ENCODE measurements at places on chromosomes 6 and 20.
A peak's percentile ranks its signal among the peaks of the same experiment; 100 is the strongest.

- no peak for DNase-seq
Observed at GRCh38 chr20:62360854-62361798, 6.0 kb downstream of the LAMA5 start.

GRCh38 chr6:40386200-40386599 is 201.0 kb downstream of the LRFN2 start:
- DNase-seq, result no peak

GRCh38 chr20:47427067-47427466 is 70.6 kb upstream of the ZMYND8 start:
- no peak for DNase-seq

GRCh38 chr20:60727425-60727824 is 524.6 kb upstream of the CDH4 start:
- DNase-seq, result no peak

- no peak for DNase-seq
Observed at GRCh38 chr6:156182356-156182755, 594.8 kb upstream of the ARID1B start.

- no peak for DNase-seq
Observed at GRCh38 chr20:59421920-59422637, 121.7 kb downstream of the EDN3 start.

DNA sequence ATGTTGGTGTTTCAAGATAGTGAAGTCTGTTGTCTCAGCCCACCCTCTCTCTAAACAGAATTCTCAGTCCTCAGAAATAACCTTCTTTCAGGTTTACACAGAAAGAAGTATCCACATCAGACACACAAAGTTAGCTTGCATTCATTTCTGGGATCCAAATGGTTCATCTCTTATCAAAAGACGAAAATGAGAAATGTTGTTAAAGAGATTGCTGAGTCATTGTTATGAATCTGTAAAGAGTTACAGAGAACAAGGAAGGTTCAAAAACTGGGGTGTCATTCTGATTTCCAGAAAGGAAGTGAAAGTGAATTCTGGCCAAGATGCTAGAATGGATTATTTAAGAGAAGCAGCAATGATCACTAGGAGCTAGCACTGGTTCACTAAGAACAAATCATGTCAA is 90.5 kb upstream of the ATXN1 start:
- no peak for DNase-seq

GRCh38 chr20:20217621-20218020 is 150.3 kb upstream of the INSM1 start:
- no peak for DNase-seq

DNA sequence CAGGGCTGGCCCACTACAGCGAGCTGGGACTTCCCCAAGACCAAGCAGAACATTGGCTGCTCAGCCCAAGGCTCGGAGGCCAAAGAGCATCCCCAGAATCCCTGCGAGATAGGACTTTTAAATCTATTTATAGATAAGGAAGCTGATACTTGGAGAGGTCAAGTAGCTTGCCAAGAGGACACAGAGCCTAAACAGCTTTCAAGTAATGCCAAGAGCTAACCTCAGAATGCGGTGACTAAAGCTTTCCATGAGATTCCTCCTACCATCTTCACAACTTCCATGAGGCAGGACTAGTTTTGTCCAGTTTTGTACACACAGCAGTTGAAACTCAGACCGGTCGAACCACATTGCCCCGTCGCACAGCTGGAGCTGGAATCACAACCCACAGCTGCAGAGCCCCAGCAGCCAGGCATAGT is 168.1 kb upstream of the TOP1 start:
- DNase-seq, result no peak

DNA sequence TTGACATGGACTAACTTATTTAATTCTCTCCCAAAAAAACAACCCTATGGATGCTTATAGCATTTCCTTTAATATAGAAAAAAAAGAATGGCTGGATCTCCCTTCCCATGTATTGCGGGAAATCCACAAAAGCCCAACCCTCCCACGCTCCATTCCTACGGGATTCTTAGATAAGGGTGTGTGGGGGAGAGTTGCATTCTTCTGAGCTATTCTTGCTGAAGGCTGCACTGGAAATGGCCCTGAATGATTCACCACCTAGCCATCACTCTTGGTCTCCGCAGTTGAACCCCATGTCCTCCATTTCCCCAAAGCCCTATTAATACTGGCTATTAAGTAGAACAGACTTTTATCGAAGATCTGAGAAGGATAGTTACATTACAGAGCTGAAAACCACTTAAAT is 41.9 kb upstream of the ADGRF5 start:
- DNase-seq, result no peak

DNA sequence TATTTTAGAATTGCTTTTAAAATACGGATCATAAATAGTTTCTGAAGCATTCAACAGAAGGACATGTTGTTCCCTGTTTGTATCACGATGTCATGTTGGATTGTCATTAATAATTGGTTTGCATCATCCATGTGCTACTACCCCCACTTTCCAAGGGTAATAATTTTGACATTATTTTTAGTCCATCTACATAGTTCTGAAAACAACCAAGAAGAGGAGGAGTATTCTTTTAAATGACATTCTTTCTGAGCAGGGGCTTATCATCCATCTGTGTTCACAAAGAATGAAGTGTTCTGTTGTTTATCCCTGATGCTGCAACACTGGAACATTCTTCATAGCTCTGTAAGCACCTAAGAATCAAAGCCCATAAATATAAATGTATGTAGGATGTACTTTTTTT is 151.0 kb upstream of the CITED2 start:
- no peak for DNase-seq

GRCh38 chr6:105263685-105264610 is 84.1 kb upstream of the POPDC3 start:
- DNase-seq, result no peak

- no peak for DNase-seq
Observed at GRCh38 chr6:75096966-75097365, 108.9 kb downstream of the COL12A1 start.

DNA sequence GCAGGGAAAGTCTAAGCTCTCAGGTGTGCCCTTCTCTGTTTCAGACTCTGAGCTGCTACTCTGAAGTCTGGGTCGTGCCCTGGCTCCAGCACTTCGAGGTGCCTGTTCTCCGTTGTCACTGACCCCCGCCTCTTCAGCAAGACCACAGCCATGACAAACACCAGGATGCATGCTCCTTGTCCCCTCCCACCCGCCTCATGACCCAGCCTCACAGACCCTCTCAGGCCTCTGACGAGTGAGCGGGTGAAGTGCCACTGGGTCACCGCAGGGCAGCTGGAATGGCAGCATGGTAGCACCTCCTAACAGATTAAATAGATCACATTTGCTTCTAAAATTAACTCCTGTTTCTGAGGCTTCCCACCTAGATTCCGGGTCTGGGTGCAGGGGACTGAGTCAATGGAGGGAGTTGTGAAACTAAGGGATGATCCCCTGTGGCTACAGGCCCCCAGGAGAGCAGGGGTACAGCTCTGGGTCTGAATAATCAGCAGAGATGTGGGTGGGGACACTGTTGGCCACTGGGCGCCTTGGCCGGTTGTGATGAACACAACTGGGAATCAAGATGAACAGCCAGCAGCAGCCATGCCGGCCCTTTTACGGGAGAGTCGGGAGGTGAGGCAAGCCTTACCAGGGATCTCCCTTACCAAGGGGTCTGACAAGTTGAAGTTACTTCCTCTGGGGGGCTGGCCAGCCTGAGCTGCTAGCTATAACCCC is 10.7 kb downstream of the CST7 start:
- DNase-seq, result no peak

DNA sequence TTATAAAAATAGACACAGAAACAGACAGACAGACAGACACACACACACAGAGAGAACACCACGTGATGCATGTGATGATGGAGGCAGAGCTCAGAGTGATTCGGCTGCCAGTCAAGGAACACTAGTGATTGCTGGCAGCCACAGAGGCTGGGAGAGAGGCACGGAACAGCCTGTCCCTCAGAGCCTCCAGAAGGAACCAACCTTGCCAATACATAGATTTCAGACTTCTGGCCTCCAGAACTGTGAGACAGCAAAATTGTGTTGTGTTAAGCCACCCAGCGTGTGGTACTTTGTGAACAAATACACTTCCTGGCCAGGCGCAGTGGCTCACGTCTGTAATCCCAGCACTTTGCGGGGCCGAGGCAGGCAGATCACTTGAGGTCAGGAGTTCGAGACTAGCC is 9.5 kb upstream of the PARD6B start:
- DNase-seq, result no peak

DNA sequence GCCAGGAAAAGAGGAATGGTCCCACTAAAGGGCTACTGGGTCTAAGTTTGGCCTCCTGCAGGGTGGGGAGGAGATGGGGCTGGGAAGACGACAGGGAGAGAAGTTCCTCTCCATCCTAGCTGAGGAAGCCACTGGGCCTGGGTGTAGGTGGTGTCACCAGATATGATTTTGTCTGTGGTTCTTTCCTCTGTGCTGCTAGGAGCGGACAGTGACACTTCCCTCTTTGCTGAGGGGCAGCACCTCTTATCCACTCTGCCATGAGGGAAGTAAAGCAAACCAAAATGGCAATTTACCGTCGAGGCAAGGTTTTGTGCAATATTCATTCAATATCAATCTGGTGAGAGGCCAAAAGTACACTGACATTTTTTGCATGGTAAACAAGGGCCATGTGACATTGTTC is 33.0 kb upstream of the NR2E1 start:
- no peak for DNase-seq

GRCh38 chr6:107646176-107646575 is 156.3 kb downstream of the SOBP start:
- no peak for DNase-seq

GRCh38 chr6:86407128-86407527 is 530.2 kb upstream of the HTR1E start:
- no peak for DNase-seq

DNA sequence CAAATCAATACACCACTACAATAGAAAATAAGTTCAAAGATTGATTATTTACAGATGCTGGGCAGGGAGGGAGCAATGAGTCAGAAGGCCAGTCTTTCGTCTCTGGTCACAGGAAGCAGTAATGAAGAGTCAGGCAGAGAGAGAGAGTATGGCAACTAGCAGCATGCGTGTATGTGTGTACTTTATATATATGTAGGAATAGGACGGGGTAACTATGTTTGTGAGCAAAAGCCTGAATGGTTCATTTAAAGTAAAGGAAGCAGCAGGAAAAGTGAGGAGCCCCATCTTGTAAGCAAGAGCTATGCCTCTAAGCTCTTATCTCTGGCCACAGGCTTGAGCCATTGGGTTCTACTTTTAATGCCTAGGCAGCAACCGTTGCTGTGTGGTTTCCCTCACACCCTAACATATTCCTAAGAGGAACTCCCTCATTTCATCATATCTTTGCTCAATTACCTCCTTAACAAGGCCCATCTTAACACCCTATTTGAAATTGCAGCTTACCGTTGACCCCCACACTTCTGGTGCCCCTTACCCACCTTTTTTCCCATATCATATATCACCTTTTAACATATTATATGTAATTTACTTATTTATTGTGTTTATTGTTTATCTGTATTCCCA is 66.6 kb downstream of the AFG1L start:
- DNase-seq, result no peak

GRCh38 chr6:57262488-57262887 is 40.4 kb upstream of the RAB23 start:
- DNase-seq, result no peak

DNA sequence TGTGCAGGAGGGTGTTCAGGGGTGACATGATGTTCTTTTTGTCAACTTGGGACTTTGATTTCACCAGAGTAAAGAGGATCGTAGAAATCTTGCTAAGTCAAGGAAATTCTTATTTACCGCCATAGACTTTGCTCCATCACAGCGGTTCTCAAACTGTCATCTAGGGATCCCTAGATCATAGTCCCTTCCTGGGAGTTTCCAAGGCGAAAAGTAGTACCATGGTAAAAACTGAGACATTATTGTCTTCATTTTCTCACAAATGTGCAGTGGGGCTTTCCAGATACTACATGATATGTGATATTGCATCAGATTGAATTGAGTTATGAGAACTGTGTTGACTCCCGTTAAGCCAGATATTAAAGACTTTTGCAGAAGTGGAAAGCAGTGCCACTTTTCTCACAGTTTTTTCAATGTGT is 79.7 kb downstream of the JARID2 start:
- DNase-seq, result no peak

DNA sequence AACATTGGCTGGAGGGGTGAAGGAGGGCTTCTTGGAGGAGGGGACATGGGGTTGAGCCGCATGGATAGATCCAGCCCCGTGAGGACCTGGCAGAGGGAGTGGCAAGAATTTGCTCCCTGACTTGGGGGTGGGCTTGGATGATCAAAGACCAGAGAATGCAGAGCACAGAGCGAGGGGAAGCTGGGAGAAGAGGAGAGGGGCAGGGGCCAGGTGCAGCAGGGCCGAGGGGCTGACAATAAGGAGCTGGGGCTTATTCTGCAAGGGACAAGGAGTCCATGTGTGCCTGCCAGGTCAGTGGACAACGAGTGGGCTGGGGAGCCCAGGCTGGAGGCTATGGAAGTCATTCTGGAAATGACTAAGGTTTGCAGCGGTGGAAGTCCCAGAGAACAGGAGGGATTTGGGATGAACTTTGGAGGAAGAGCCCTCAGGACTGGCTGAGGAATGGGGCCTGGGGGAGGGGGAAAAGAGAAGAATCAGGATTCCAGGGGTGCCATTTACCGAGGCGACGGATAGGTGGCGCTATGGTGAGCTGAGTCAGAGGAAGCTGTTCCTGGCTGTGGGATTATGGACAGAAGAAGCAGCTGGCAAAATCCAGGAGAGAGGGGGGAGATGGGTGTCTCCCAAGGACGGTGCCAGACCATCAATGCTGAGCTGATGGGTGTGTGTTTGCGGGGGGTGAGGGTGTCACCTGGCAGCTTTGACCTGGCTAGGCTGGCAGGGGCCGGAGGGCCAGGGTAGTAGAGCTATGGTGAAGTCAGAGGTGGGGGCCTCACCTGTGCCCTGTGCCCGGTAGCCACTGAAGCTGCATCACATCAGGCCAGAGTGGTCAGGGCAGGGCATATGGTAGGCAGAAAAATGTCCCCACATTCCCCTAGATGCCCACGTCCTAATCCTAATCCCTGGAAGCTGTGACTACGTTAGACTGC is 7.8 kb downstream of the KCNG1 start:
- no peak for DNase-seq

DNA sequence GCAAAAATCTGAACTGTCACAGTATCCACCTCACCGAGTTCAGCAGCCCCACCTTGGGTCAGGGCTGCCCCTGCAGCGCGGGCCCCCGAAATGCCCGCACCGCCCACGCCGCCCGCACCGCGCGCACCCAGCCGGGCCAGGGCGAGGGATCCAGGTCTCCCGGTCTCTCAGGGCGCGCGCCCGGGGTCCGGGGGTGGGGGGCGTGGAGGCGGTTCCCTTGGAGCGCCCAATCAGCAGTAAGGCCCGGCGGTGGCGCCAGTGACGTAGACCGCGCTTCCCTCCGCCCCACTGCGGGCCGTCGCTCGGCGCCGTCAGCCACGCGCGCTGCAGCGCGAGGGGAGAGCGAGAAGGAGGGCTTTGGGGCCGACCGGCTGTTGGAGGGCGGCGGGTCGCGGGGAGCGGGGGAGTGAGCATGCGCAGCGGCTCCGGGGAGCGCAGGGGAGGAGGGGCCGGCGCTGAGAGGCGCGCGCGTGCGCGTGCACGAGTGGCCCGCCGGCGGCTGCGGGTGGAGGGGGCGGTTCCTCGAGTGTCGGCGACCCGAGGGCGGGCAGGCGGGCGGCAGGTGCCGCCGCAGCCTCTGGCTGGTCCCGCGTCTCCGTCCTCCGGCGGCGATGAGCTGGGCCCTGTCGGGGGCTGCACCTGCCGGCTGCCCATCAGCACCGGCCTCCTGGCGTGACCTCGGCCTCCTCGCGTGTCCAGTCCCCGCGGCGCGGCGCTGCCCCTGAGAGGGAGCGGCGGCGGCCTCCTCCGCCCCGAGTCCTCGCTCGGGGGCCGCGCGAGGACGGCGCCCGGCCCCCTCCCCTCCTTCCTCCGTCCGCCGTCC is at the start of gene TMEM170B:
Gene TMEM170B, plus strand, starts transcription at position 521 of the 823 bp plus-strand sequence. CDS start 529 bp downstream, outside the sequence.
- DNase-seq, result peak; percentile 96

- DNase-seq, result no peak
Observed at GRCh38 chr20:47350691-47351545, 5.6 kb downstream of the ZMYND8 start.

GRCh38 chr6:157143890-157144798 is 179.2 kb downstream of the TMEM242 start:
- DNase-seq, result no peak
